ENCODE measurements at places on chromosomes 7 and 10. TPM values are rescaled to one million over a fixed set of nuclear protein-coding genes. Genes with fewer than 3 reads are reported as not detected.

The ADRA2A gene
- total RNA-seq: 0.50 TPM

The TDRD1 gene
- total RNA-seq: 0.09 TPM

DNA sequence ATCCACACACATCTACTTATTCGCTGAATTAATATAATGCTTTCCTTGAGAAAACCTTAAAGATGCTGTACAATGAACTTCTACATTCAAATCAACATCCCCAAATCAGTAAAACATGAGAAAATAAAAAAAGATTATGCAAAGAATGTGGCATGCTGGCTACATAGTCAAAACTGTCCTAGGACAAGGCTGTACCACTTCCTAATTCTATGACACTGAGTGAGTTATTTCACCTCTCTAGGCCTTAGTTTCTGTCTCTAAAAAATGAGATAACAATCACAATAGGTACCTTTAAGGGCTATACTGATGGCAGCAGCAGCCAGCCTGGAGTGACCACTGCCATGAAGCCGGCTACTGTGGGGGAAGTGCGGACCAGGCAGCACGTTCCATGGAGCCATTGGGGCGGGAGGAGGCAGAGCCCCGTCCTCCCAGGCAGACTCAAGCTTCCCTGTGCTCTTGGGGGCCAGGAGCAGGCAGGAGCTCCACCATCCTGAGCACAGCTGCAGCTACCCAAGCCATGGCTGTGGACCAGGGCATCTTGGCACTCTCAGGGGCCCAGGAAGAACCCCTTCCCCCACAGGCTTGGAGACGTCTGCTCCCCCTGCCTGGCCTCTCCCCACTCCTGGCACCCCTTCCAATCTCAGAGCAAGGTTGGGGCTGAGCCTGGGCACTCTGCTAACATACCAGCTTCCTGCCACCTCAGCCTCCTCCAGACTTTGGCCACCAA lies 110.2 kb downstream of the ELAPOR2 start:
- no peak overlapping the region for H3K27ac ChIP-seq
- no peak overlapping the region for H3K4me3 ChIP-seq
- no peak for DNase-seq
- no peaks in the 10 kb centered on the region for H3K4me1 ChIP-seq

- no peak overlapping the region for H3K4me3 ChIP-seq
- H3K36me3 ChIP-seq: no peaks in the 10 kb centered on the region
- no peak for DNase-seq
These were observed 426.4 kb downstream of the TYW1 start for GRCh38 chr7:67423065-67423464.

DNA sequence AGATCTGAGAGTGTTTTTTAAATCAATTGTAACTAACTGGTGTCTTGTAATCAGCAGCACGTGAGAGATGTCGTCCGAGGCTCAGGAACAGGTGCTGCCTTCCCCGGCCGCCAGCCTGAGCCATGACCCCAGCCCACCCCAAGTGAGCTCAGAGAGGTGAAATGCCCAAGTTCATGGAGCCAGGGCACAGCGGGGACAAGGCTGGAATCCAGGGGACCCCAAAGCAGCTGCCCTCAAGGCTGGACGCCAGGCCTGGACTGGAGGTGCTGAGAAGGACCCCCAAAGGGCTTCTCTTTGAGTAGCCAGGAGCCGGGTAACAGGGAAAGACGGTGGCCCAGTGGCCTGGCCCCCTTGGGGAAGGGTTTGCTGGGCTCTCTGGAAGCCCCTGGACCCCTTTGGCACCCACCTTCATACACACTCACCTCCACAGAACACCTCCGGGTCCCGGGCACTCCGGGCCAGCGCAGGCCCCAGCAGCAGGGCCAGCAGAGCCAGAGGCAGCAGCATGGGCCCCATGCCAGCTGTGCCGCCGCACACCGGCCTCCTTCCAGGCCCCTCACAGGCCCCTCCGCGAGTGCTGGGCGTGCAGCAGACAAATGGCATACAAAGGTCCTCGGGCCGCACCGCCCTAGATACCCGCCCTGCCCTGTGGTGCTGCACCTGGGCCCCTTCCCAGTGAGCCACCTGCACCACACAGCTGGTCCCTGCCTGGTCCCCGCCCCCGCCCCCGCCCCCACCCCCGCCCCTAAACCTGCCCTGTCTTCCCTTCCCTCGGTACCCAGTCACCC lies 24.0 kb upstream of the CNPY1 start:
- no peaks in the 10 kb centered on the region for H3K36me3 ChIP-seq
- H3K4me3 ChIP-seq: no peak overlapping the region
- H3K27ac ChIP-seq: no peak overlapping the region

DNA sequence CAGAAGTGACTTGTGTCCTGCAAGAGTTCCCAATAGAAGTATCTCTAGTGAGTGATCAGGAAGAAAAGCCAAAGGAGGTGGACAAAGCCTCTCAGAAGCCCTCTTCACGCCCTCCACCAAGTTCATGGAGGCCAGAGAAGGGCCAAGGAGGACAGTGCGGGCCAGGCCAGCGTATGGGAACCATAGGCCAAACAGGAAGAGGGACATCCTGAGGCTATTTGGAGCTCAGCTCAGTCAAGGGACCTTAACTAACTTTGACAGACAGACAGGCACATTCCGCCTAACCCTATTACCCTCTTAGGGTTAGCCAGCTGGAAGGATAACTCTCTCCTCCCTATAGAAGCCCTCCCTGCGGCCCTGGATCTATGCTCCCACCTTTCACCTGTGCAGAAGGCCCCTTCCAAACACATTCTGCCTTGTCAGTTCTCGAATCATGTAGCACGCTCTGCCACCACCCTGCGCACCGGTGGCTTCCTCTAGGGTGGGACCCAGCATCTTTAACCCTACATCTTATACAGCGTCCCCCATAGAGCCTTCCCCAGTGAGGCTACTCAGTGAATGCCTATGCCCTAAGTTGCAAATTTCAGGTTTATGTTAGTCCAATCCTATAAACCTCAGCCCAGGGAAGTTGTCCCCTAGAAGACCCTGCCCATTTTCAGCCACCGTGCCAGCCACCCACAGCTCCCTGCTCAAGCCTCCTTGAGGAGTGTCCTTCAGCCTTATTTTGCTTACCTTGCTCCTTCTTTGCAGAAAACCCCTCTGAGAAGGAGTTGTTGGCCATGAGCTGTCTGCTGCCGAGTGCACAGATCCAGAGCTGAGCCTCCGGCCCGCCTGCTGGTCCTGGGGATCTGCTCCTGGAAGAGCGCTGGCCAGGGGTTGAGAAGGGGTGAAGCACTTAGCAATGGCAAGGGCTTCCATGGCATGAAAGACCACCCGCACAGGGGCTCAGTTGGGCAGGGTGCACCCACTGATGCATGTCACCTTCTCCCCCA lies 36.9 kb downstream of the FRMPD2 start:
- no peaks in the 10 kb centered on the region for H3K27me3 ChIP-seq
- H3K27ac ChIP-seq: no peak overlapping the region
- H3K4me1 ChIP-seq: no peaks in the 10 kb centered on the region
- DNase-seq: no peak

- H3K4me3 ChIP-seq: no peak overlapping the region
- no peak overlapping the region for H3K27ac ChIP-seq
- H3K4me1 ChIP-seq: no peaks in the 10 kb centered on the region
- no peaks in the 10 kb centered on the region for H3K27me3 ChIP-seq
These were observed 430.3 kb downstream of the SORCS1 start for GRCh38 chr10:106734220-106734619.
